HCT116 (cell line): ENCODE measurements at places on chromosomes 5 and 9. TPM values are rescaled to one million over a fixed set of nuclear protein-coding genes. Genes with fewer than 3 reads are reported as not detected.

The OR13F1 gene
- total RNA-seq = not detected

The CLIC3 gene
- 8.4 TPM for total RNA-seq

The NDOR1 gene
- 28.4 TPM for total RNA-seq

The CLINT1 gene
- 69.2 TPM for total RNA-seq

The SPACA9 gene
- 8.0 TPM for total RNA-seq

The PCDHGB4 gene
- not detected for total RNA-seq

The PAXX gene
- total RNA-seq = 89.0 TPM

The ADGRD2 gene
- total RNA-seq = not detected

The TMC1 gene
- total RNA-seq = 0.57 TPM

The SPATA31E1 gene
- total RNA-seq = not detected

DNA sequence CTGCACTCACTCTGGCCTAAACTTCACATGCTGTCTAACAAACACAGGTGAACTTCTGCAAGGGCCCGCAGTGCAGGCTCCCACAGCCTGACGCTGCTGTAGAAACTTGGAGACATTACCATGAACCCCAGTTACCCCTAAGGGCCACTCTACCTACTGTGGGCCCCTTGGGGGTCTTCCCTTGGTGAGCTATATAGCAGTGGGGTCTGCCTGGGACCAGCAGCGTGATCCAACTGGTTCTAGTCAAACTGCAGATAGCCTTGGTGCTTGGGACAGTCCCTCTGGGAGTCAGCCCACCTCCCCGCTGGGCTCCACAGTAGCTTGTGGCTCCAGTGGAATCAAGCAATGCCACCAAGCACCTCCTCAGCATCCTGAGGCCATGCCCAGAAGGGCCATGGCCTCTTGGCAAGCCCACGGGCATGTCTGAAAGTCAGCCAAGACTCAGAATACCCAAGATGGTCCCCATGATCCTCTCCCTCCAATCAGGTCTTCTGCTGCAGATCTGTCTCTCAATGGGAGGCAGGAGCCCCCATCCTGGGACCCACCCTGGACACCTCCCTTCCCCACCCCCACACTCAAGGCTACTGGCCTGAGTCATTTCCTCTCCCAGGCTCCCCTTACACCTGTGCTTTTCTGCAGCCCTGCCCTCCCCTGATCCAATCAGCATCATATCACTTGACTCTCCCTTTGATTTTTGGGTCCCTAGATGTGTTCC, 230.0 kb upstream of the IRX1 start:
- H3K27ac ChIP-seq = no peak overlapping the region
- H3K27me3 ChIP-seq = no peaks in the 10 kb centered on the region
- H3K36me3 ChIP-seq = no peaks in the 10 kb centered on the region
- no peak for DNase-seq
- H3K4me3 ChIP-seq = no peak overlapping the region
- H3K4me1 ChIP-seq = no peaks in the 10 kb centered on the region

GRCh38 chr9:13252852-13253251, 26.6 kb downstream of the MPDZ start:
- no peak for DNase-seq
- no peaks in the 10 kb centered on the region for H3K36me3 ChIP-seq
- H3K27me3 ChIP-seq = no peaks in the 10 kb centered on the region
- no peaks in the 10 kb centered on the region for H3K4me1 ChIP-seq
- no peak overlapping the region for H3K27ac ChIP-seq

- H3K27me3 ChIP-seq = no peaks in the 10 kb centered on the region
- no peaks in the 10 kb centered on the region for H3K36me3 ChIP-seq
- no peak for DNase-seq
- no peak overlapping the region for H3K27ac ChIP-seq
- H3K4me1 ChIP-seq = no peaks in the 10 kb centered on the region
- H3K4me3 ChIP-seq = no peak overlapping the region
These were observed 1046.9 kb upstream of the WWC1 start for GRCh38 chr5:167244583-167244982.

- peaks cover 13% of the 10 kb centered on the region; the same call in 1 of the 2 replicates for H3K4me1 ChIP-seq
- peaks cover 5% of the 10 kb centered on the region for H3K36me3 ChIP-seq
- H3K27me3 ChIP-seq = no peaks in the 10 kb centered on the region
- H3K27ac ChIP-seq = no peak overlapping the region; the same call in 1 of the 2 replicates
- DNase-seq = no peak
- H3K4me3 ChIP-seq = no peak overlapping the region
These were observed 108.7 kb downstream of the RXRA start for GRCh38 chr9:134434894-134435506.

DNA sequence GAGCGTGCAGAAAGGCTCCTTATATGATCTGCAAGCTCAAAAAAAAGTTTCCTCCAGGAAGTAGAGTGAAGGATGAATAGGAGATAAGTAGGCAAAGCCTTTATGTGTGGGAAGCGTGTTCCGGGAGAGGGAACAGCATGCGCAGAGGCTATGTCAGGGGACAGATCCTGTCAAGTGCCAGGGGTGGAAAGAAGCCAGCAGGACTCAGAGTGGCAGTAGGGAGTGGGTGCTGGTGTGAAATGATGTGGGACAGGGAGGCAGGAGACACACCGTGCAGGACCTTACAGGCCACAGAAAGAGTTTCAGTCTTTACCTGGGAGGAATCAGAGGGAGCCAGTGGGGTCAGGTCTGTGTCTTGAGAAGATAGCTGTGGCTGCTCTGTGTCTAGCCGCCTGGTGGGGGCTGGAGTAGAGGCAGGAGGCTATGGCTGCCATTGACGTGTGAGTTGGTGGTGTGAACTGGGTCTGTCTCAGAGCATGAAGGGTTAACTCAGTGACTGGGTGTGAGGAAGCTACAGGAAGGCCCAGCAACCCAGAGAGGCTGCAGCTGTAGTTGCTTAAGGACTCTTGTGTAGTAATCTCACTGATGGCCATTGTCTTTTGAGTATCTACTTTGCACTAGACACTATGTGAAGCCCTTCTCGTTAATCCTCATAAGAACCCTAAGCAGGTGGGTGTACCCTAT, 71.3 kb downstream of the PPARGC1B start:
- H3K27ac ChIP-seq = no peak overlapping the region
- DNase-seq = no peak
- H3K27me3 ChIP-seq = no peaks in the 10 kb centered on the region
- H3K4me3 ChIP-seq = no peak overlapping the region
- H3K4me1 ChIP-seq = peaks cover 22% of the 10 kb centered on the region

DNA sequence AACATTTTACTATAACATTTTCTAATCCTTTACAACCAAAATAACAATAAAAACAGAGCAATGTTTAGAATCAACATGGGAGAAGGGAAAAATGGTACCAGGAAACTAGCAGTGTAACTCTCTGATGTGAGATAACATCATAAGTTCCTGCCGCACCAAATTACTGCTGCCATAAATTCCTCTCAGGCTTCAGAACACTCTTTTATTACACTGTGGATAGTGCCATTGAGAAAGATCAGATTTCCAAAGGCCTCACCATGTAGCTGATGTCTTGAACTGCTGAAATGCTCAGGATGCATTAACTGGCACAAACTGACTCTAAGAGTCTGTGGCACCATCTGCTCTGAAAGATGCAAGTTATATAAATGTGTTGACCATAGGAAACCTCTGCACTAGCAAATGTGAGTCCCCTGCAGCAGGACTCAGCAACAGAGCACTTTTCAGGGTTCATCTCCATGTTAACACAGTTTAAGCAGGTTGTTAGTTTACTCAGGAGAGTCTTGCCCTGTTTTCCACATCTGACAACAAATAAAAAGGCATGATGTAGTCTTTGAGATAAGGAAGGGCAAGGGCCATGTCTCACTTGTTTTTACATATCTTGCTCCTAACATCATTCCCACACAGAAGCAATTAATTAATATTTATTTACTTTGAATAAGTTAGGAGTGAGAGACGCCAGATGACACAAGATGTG, 218.1 kb downstream of the CETN3 start:
- no peaks in the 10 kb centered on the region for H3K27me3 ChIP-seq
- no peak overlapping the region for H3K4me3 ChIP-seq
- H3K4me1 ChIP-seq = no peaks in the 10 kb centered on the region
- no peak overlapping the region for H3K27ac ChIP-seq
- DNase-seq = no peak

DNA sequence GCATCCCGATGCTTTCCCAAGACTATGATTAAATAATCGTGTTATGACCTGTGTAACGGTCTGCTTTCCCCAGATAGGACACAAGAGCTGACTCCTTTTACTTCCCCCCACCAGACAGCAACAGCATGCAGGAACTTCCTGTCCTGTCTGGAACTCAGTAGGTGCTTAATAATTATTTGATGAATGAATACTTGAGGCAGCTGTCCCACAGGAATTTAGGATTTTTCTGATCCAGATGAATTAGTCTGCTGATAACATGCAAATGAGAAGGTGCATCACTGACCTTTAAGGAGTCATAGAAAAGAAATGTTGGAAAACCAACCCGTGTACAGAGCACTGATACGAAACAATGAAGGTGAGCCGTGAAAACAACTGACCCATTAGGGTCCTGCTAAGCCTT, 12.2 kb downstream of the RNF130 start:
- H3K27ac ChIP-seq = no peak overlapping the region
- DNase-seq = no peak
- H3K27me3 ChIP-seq = no peaks in the 10 kb centered on the region
- no peak overlapping the region for H3K4me3 ChIP-seq
- no peaks in the 10 kb centered on the region for H3K36me3 ChIP-seq

DNA sequence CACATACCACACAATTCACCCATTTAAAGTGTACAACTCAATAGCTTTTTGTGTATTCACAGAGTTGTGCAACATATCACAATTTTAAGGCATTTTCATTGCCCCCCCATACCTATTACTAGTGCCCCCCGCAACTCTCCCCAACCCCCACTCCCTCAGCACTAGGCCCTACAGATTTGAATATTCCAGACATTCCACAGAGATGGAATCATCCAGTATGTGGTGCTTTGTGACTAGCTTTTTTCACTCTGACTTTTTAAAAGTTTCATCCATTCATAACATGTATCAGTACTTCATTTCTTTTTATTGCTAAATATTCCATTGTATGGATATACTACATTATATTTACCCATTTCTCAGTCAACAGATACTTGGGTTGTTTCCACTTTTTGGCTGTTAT, 102.9 kb upstream of the LRRTM2 start:
- no peaks in the 10 kb centered on the region for H3K36me3 ChIP-seq
- H3K4me1 ChIP-seq = peaks cover 15% of the 10 kb centered on the region
- DNase-seq = no peak
- H3K4me3 ChIP-seq = no peak overlapping the region
- H3K27me3 ChIP-seq = no peaks in the 10 kb centered on the region

DNA sequence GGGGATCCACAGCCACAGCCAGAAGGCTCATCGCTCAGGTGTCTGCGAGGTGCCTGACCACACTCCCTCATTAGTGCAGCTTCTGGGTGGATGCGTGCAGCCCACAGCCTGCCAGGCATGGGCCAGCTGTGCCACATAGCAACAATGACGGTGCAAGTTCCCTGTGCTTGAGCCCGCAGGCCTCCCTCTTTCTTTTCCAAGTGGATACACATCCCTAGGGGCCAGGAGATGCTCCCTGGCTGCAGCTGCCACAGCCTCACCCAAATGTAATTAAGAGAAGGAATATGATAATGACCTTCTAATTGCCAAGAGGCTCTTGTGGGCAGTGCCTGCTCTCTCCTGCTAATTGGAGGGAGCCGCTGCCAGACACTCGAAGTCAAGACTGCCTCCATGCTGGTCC, 116.0 kb upstream of the PPP1R26 start:
- H3K4me1 ChIP-seq = no peaks in the 10 kb centered on the region
- no peak overlapping the region for H3K4me3 ChIP-seq
- H3K27ac ChIP-seq = no peak overlapping the region
- no peaks in the 10 kb centered on the region for H3K27me3 ChIP-seq

DNA sequence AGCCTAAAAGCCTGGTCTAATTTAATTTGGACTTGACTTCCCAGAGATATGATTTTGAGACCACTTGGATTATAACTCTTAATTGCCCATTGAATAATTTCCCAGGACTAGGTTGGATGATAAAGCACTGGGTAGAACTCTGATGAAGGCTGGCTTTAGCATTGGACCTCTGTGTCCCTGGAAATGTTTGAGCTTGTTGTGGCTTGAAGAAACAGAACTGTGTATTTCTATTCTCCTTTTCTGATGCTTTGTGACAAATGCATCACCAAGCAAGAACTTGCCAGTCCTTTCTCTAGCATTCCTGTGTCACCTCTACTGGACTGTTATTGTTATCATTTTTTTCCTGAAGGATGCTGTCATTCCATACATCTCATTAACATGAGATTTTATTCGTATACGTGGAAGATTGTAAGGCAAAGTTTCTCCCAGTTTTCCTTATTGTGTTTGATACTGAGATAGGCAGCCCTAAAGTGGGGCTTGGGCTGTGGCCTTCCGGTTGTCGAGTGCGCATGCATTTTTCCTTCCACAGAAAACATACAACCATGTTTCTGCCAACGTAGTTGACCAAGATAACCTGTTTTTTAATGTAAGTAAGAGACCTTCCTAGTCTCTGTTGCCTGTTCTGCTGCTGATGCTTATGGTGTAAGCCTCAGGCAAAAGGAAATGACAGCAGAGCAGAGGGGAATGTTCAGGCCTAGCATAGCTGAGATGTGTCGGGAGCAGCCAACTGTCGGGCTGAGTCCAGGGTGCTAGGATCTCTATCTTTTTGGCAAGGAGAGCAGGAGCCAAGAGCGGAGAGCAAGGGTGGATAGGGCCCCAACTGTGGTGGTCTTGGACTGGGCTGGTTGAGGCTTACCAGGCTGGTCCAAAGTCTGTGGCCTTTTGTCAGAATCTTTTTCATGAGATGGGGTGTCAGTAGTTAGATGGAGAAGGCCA, 2.3 kb downstream of the NTRK2 start:
- H3K27ac ChIP-seq = no peak overlapping the region
- DNase-seq = no peak
- H3K4me3 ChIP-seq = no peak overlapping the region
- no peaks in the 10 kb centered on the region for H3K36me3 ChIP-seq

- no peak for DNase-seq
- H3K27me3 ChIP-seq = no peaks in the 10 kb centered on the region
- H3K36me3 ChIP-seq = no peaks in the 10 kb centered on the region
- no peaks in the 10 kb centered on the region for H3K4me1 ChIP-seq
These were observed 88.0 kb downstream of the ADAMTS2 start for GRCh38 chr5:179257176-179257682.

DNA sequence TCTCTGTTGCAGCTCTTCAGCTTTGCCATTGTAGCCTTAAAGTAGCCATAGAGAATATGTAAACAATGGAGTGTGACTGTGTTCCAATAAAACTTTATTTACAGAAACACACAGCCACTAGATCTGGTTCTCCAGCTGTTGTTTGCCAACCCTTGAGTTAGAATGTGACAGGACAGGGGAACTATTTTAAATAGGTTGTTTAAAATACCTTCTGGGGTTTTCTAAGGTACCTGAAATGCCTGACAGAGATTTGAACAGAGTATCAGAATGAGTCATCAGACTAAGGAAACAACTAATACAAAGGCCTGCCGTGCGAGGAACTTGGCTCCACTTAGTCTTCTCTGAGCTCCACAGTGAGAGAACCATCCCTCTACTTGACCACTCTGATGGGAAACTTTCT, 85.4 kb downstream of the HSD17B4 start:
- H3K36me3 ChIP-seq = no peaks in the 10 kb centered on the region
- no peaks in the 10 kb centered on the region for H3K27me3 ChIP-seq
- no peak overlapping the region for H3K4me3 ChIP-seq
- DNase-seq = no peak
- H3K4me1 ChIP-seq = no peaks in the 10 kb centered on the region

GRCh38 chr9:976258-976942, at the start of gene DMRT3:
TSS of gene DMRT3 (plus strand) at chr9:976655. CDS start at chr9:977002, 347 bp downstream.
- no peak within 1 kb of the TSS for H3K4me3 ChIP-seq
- no peaks in the 10 kb centered on the region for H3K4me1 ChIP-seq
- no peak for DNase-seq
- no peak within 1 kb of the TSS for H3K27ac ChIP-seq

- H3K27me3 ChIP-seq = no peaks in the 10 kb centered on the region
- peaks cover 63% of the 10 kb centered on the region for H3K4me1 ChIP-seq
- H3K4me3 ChIP-seq = peak overlapping the region; percentile 51
These were observed 10.2 kb downstream of the C9orf50 start for GRCh38 chr9:129610473-129611306.
